ENCODE measurements at places on chromosomes 2 and 18.
A peak's percentile ranks its signal among the peaks of the same experiment; 100 is the strongest.

- DNase-seq, result no peak
These were observed 62.5 kb downstream of the GNAL start for GRCh38 chr18:11751341-11752115.

DNA sequence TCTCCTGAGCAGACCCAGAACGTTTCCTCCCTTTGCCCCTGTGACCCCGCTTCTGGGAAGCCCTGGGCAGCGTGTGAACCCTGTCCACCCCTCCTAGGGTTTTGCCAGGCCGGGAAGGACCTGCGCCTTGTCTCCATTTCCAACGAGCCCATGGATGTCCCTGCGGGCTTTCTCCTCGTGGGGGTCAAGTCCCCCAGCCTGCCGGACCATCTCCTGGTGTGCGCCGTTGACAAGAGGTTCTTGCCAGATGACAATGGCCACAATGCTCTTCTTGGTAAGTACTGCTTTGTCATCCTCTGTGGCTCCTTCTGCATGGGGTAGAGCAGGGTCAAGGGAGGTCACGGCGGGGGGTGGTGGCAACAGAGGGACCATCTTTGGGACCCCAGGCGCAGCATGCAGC is 32.5 kb downstream of the GREB1 start:
- DNase-seq, result no peak

DNA sequence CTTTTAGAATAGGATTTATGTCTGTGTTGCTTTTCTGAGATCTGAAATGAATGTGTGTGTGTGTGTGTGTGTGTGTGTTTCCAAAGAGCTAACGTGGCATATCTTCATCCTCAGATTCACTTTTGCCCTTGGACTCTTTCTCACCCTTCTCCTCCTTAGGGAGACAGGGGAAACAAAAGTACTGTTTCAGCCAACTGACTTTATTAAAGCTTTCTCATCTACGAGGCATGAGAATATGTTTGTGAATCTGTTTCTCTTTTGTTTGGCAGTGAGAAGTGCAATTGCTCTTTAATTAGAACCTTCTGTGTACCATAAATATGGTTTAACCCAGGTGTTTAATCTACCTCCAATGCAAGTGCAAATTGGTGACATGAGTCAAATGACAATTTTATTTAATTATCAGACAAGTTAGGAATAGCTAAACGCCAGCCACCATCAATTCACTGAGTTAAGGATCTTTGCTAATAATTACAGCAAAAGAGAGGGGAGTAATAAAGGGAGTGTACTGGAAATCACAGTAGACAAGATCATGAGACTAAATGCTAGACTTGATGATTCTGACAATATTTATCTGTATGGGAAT is 186.4 kb upstream of the COL3A1 start:
- peak; percentile 57 for DNase-seq

- no peak for DNase-seq
These were observed 489.1 kb downstream of the ZEB2 start for GRCh38 chr2:144030791-144031190.

DNA sequence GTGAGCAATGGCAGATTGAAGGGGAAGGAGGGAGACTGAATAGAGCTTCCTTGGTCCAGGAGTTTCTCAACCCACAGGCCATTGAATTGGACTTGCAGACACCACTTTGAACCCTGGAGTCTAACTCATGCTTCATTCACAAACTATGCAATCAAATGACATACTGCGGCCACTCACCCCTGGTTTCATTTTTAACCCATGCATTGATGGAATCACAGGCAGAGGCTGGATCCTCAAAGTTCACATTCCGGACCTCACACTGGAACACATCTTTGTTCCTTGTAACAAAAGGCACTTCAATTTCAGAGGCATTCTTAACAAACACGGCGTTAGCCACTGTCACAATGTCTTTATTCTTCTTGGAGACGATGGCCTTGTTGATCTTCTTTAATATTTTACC is 40.7 kb downstream of the MRPL44 start:
- DNase-seq, result peak; percentile 55

GRCh38 chr2:954687-955000 is 4.0 kb downstream of the SNTG2 start:
- no peak for DNase-seq

- peak; percentile 54 for DNase-seq
These were observed 285.6 kb downstream of the AGAP1 start for GRCh38 chr2:235779444-235779896.

GRCh38 chr2:106038601-106039375 is 155.3 kb downstream of the UXS1 start:
- DNase-seq, result no peak

GRCh38 chr2:148730085-148730484 is 85.5 kb downstream of the EPC2 start:
- DNase-seq, result peak; percentile 14

DNA sequence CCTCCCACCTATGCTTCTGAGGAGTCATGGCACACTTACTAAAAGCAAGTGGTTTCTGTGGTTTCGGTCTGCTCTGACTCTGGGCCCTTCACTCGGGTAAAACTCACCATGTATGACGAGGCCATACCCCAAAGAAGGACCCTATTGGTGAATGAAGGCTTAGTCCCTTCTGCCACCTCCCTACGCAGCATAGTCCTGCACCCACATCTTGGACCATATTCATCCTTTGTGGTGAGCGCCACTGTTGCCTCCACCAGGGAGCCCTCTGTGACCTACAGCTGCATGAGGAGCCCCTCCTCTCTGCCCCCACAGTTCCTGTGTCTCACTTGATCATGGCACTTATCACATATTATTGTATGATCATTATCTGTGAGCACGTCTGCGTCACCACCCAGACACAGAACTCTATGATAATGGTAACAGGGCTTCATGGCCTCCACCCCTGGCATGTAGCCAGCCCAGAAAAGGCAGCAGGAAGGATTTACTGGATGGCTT is 113.3 kb downstream of the TFCP2L1 start:
- no peak for DNase-seq

GRCh38 chr2:155310589-155310988 is 612.1 kb downstream of the KCNJ3 start:
- peak; percentile 1 for DNase-seq

GRCh38 chr2:202360646-202361045 is 15.5 kb upstream of the BMPR2 start:
- no peak for DNase-seq

DNA sequence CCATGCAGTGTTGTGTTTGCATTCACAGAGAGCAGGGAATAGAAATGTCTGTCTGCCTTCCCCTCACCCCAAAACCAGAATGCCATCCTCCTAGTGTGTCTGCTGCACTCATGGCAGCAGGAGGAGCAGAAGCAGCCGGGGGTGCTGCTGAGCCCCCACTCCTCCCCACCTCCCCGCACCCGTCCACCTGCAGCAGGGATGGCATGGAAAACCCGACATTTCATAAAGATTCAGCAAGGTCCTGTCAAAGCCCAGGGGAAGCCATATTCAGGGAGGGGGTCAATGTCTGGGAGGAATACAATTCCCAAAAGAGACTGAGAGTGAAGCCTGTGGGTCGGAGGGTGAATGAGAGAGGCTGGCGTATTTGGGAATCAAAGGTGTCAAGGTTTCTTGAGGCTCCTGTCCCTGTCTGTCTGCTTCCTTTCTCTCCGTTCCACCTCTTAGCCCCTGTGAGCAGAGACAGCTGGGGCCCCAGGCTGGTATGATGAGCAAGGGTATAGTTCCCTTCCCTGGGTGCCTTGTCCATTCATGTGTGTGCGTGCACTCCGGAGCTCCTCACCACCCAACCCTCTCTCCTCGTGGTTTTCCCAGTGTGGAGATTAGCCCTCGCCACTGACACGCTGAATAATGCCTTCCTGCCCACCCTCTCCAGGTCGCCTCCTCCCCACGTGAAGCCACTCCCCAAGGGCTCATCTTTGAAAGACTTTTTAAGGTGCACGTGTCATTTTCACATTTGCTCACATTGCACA is 133.5 kb upstream of the ZNF236 start:
- DNase-seq, result no peak

GRCh38 chr2:165718610-165719210 is 75.3 kb downstream of the GALNT3 start:
- no peak for DNase-seq

GRCh38 chr2:234451242-234451641 is 45.6 kb downstream of the ARL4C start:
- no peak for DNase-seq

DNA sequence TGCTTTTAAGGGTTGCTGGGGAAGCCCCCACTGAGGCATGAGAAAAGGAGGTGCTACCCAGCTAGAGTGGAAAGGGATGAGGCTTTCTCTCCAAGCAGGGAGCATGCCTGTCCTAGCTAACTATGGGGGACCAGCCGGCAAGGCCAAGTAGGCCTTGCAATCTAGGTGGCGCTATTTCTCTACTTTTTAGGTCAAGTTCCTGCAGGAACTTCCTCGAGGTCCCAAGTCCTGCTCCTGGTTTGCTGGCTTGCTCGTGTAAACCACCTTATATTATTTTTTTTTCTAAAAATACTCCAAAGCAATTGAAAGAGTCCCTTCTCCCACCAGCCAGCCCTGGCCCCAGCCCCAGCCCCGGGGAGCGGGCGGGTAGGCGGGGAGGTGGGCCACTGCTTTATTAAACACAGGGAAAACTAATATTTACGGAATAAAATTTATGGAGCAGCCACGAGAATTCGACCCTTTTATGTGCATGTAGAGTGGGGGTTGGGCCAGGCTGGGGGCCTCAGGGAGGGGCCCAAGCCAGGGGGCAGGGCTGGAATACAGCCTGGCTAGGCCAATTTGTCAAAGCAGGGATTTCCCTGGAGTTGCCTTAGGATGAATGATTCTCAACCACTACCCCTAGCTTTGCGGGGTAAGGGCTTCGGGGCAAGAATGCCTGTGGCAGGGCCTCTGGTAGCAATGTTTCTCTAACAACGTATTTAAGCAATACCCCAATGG is 12.8 kb upstream of the IHH start:
- DNase-seq, result peak; percentile 84

DNA sequence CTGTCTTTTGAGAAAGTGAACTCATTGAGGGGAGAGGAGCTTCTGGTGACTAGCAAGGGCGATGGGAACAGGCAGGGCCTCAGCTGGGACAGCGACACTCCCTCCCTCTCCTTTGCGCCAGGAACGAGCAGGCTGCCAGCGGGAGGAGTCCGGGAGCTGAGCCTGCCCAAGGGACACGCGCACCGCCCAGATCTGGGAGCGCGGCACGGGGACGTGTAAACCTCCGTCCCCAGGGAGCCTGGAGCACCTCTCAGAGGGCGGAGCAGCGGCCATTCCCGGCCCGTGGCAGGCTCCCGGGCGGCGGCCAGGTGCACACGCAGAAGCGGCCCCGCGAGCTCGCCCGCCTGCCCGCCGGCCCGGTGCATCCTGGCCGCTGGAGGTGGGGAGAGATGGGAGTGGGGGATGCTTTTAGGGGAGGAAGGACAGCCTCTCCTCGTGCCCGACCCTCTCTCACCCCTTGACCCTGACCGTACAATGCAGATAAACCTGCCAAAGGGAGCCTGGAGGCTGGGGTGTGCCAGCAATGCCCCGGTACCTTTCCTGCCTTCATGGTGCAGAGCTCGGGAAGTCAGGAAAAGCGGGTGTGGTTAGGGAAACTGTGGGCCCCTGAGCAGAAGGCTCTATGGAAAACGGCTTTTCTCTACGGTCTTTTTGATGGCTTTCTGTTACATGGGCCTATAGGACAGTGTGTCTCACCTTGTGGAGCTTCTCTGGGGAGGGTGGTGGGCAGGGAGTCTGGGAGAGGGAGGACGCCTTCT is 2.2 kb downstream of the AQP4 start:
- DNase-seq, result no peak

GRCh38 chr2:190607657-190608357 is 41.1 kb upstream of the NAB1 start:
- DNase-seq, result peak; percentile 89

DNA sequence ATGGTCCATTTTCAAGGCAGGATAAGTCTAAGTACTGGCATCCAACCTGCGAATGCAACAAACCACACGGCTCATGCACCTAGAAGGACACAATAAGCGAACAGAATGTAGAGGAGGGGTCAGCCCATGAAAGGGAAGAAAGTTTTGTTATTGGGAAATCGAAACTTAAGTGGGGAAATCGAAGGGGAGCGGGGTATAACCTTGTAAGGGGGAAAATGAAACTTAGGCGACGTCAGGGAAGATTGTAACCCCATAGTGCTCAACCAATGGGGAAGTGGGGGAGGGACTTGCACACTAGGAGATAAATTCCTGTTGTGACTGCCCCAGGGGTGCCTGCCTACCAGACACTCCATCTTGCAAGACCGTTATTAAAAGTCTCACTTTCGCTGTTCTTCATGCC is 15.6 kb upstream of the OTOF start:
- no peak for DNase-seq

GRCh38 chr2:38406597-38407110 is 29.6 kb upstream of the ATL2 start:
- DNase-seq, result no peak

DNA sequence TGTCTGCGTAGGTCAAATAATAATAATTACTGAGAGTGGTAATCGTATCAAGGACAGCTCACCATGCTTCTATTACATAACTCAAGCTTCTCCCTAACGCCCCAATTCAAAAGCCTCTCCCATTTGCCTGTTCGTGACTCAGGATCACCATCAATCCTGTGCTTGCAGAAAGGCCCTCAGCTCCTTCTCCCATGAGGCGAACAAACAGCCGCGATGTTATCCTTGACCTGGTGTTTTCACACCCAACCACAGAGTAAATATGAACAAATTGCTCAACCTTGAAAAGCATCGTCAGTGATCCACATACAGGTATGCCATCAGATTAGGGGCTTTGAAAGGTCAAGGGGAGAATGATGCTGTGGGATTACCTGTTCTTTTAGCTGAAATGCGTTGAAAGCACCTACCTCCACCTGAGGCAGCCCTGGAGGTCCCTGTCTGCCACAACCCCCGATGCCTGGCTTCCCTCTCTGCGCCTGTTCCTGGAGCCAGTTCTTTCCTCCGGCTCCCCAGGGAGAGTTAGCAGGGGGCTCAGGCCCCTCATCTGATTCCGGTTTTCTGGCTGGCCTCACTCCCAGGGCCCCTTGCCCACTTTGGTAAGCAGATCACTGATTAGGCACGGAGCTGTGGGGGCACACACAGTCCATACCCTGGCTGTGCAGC is 39.1 kb upstream of the ODC1 start:
- no peak for DNase-seq

DNA sequence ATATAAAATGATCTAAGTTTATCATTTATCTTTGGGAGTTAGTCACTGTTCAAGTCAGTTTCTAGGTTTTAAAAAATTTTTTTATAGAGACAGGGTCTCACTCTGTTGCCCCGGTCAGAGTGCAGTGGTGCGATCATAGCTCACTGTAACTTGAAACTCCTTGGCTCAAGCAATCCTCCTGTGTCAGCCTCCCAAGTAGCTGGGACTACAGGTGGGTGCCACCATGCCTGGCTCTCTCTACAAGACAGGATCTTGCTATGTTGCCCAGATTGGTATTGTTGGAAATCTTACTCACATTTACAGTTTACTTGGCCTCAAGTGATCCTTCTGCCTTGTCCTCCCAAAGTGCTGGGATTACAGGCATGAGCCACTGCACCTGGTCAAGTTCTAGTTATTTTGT is 74.5 kb downstream of the MIB1 start:
- no peak for DNase-seq

DNA sequence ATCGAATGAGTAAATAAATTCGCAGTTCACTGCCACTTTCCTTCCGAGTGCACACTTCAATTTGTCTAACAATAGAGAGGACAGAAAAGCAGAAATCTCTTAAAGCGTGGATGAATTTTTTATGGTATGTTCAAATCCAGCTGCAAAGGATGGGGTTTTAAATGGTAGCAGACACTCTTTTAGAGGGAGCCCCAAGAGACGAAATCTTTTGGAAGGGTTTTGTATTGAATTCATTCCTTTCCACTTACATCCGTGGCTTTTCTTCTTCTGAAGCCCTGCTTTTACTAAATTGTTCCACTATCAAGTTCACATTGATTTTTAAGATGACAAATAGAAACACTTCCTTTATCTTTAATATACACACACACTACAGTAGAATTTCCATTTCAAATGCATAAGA is 680.7 kb downstream of the NR4A2 start:
- DNase-seq, result no peak
